Activated CD4-positive, CD25-positive, alpha-beta regulatory T cell treated with anti-CD3 and anti-CD28 coated beads, Interleukin-2, amount 50 U/mL, for 16 hours (primary cell): ENCODE measurements at places on chromosomes 3 and 15.

DNA sequence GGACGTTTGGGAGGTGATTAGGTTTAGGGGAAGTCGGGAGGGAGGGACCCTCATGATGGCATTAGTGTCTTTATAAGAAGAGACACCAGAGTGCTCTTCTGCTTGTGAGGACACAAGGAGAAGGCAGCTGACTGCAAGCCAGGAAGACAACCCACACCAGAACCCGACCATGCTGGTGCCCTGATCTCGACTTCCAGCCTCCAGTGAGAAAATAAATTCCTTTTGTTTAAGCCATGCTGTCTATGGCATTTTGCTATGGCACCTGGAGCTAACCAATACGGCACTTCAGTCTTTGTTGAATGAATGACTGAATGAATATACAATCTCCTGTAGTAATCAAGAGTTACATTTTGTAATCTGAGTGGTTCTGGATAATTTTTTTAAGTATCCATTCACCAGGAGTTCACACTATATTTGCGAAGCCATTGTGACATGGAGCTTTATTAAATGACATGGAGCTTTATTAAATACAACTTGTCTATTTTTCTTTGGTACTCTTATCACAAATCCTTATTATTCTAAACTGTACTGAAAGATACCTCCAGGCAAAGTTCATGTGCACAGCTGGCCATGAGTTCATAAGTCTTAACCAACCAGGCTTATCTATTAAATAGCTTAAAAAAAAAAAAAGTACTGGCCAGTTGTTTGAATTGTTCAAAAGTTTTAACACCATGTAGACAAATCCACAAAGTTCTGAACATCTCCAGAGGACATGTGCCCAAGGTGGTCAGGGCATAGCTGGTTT lies 24.8 kb upstream of the BHLHE40 start:
- no peak for DNase-seq

DNA sequence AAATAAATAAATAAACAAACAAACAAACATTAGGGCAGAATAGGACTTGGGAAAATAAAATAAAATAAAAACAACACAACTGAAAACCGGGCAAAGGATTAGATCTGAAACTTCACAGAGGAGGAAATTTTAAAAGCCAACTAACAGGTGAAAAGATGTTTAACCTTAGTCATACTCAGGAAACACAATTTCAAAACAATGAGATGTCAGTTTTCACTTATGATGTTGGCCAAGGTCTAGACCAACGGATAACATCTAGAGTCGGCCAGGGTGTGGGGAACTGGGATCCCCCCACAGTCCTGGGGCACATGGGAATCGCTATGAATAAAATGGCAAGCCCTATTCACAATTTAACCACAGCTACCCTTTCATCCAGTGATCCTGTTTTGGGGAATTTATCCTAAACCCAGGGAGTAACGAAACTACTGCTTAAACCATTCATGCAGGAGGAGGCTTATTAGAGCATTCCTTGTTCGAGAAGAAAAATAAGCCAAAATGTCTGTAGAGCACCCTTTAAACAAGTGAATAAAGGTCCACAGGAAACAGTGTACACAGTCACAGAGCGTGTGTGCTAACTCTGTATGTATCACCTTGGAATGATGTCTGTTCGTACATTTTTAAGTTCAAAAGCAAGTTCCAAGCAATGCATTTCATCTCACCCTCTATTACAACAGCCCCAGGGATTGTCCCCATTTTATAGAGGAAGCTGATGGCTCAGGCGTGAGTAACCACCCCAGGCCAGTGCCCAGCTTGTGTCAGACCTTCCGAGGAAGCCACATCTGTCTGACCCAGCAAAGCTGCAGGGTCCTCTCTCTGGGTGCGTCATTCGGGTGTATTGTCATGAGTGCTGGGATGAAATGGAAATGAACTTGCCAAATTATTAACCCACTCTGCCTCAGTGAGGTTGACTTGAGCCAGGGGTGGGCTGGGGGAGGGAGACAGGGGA lies 6.3 kb upstream of the ANPEP start:
- no peak for DNase-seq

DNA sequence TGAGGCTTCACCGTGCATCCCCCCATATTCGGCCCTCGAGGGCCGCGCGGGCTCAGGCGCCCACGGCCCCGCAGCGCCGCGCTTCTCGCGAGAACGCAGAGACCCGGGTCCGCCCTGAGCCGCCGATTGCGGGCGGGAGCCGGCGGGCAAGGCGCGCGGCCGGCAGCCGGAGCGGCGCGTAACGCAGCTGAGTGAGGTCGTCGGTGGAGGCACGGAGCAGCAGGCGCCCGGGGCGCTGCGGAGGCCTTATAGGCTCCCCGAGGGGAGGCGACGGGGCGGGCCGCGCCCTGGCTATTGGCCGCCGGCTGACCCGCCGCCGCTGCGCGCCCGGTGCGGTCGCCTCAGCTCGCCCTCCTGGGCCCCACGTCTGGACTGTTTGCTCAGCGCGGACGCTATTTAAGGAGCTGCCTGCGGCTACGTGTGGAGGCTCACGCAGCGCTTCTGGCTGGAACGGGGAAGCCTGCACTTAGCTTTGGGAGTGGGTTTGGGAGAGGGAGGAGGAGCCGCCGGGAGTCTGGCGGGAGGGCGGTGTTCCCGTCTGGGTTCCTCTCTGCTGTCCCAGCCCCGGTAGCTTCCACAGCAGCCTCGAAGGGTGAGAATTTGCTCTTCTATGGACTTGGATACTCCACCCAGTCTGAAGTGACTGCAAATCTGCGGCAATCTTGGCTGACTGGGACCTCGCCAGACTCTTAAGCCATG lies at the start of gene PLOD2:
Gene PLOD2 (minus strand): TSS at position 221 of the 699 bp plus-strand sequence. CDS start 195 bp downstream, at position 26.
- DNase-seq, result no peak

GRCh38 chr3:189512821-189513220 lies 118.4 kb upstream of the TP63 start:
- DNase-seq, result no peak

GRCh38 chr3:99845999-99846398 lies 28.3 kb downstream of the CMSS1 start:
- DNase-seq, result no peak

- no peak for DNase-seq
Observed at GRCh38 chr15:68183616-68184315, 21.4 kb downstream of the CALML4 start.

DNA sequence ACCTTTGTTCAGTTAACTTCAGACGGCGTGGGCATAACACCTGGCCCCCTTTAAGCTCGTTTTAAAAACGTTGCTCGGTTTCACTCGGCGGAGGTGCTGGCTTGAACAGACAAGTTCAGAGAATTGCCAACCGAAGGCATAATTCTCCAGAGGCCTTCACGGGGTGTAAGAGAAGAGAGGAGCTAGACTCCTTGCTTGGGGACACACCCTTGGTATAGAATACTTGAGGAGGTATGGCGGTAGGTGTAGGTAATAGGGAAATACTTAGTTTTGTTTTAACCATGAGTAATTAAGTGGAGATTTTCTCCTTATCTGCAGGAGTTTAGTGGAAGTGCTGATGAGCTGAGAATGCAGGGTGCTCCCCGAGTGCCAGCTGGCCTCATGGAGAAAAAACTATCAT lies 921 bp downstream of the FBXL2 start:
- DNase-seq, result no peak

GRCh38 chr3:67362686-67363085 lies 291.7 kb downstream of the SUCLG2 start:
- no peak for DNase-seq

DNA sequence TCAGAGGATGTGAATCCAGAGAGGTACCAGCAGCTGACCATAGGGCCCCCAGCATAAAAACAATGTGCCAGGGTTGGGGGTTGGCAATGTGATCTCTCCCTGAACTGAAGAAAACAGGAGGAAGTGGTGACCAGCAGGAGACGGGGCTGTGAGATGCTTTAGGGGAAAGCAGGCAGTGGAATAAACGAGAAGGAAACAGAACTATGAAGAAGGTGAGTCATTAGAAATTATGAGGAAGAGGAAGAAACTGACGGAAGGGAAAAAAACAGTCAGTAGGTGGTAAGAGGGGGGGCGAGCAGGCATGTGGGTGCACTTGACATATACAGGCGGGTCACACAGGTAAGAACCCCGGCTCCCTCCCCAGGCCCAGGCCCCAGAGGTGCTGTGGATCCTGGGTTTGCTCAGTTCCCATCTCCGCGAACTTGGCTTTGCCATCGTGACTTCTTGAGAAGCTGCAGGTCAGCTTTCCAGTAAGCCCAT lies 42.2 kb upstream of the B3GNT5 start:
- no peak for DNase-seq

DNA sequence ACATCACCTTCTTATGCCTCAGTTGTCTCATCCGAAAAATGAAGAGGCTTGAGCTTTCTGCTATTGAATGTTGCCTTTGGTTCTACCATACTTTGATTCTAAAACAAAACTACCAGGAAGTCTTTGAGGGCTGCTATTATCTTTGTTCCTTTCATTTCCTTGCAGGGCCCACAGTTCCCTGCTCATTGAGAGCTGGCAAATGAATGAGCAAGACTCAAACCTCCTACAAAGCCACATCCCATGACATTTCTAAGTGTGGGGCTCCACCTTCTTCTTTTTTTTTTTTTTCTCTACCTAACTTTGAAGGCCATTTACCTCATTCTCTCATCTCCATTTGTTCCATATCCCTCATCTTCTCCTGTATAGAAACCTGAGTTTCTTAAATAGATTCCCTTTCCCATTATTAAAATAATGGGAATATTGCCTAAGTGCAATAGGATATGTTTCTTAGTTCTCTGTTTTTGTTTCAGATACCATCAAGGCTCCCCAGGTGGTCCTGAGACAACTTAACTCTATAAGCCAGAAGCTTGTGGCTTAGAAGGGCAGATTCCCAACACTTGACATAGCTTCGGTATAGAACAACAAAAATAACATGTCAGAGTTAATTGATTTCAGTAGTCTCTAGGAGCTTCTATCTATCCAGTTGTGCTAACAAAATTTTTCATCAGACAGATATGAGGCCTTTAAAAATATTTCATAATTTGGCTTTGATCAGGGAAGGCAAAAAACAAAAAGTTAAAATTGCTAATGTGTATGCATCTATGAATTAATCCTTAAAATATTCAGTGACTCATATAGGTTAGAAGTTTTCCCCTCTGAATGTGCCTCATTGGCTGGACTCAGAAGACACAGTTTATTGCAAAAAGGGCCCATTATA lies 951.6 kb downstream of the TUSC7 start:
- DNase-seq, result no peak

DNA sequence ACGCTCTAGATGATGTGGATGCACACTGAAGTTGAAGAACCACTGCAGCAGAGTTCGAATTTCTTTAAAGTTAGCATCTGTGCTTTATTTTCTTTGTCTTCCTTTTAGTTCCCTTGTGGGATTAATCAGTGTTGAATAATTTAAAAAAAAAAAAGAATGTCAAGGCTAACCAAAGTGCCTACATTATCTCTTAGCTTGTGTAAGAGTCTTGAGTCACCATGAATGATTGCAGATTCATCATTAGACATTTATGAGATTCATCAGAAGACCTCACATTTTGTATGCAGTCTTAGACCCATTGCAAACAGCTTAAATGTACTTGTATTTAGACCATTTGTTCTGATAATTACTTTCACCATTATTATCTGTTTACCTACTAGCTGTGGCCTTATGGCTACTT lies 182.2 kb downstream of the FNDC3B start:
- DNase-seq, result no peak

DNA sequence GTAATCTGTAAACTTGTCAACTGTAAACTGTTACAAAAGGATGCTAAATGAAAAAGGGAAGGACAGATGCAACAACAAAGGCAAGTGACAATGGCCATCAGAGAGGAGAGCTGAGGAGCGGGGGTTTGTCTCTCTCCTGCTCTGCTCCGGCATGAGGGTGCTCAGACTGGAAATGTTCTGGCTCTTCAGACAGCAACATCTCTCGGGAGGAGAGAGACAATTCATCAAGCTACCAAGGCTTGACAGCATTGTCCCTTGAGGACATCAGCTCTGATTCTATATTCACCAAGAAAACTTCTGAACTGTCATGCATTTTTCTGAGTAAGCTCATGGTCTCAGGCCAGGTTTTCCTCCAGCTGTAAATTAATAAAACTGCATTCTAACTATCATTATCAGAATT lies 408.2 kb downstream of the IGSF11 start:
- no peak for DNase-seq

- DNase-seq, result no peak
Observed at GRCh38 chr3:183329543-183329942, 76.5 kb downstream of the B3GNT5 start.

- DNase-seq, result no peak
Observed at GRCh38 chr3:188176476-188176875, 22.5 kb downstream of the LPP start.

DNA sequence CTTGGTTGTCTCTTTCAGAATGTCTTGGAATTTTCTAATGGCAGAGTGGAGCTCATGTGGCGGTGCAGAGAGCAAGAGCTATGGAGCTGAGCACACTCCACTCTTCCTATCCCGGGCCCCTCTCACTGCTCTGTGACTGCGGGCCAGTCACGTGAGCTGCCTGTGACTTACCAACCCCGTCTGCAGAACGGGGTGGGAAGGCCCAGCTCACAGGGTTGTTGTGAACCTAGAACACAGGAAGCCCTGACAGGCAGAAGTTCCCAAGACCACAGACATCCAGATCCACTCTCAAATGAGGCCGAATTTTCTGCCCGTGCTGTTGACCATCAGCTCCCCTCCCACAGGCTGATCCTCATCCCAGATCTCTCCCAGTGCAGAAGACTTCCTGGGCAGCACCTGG lies 35.5 kb upstream of the PLXNA1 start:
- no peak for DNase-seq

DNA sequence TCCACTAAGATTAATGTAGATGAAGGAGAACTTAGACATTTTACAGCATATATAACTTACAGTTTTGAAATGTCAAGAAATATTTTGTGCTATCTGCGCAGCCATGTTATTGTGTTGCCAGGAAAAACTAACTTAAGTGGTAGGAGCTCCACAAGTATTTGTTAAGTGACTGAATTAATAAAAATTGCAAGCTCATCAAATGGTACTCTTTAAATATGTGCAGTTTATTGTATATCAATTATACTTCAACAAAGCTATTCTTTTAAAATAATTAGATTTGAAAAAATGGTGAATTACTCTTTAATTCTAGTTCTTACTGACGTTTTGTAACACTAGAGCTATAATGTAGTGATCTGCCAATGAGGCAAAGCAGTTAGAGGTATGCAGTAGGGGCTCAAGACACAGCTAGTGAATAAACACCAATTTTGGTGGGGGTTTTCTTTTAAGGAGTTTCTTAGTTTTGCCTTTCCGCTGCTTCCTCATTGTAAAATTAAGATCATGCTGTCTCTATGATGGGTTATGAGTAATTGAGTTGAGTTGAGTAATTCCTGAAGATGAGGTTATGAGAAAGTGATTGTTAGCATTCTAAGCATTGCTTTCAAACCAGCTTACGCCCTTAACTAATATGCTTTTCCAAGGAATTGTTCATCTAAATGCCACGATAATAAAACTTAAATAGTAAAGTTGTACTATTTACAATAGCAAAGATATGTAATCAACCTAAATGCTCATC lies 10.9 kb upstream of the LXN start:
- DNase-seq, result no peak
